Pancreas (tissue), 10 donors: ENCODE measurements at places on chromosomes 5 and 9. TPM values are rescaled to one million over a fixed set of nuclear protein-coding genes. Genes with fewer than 3 reads are reported as not detected.

DNA sequence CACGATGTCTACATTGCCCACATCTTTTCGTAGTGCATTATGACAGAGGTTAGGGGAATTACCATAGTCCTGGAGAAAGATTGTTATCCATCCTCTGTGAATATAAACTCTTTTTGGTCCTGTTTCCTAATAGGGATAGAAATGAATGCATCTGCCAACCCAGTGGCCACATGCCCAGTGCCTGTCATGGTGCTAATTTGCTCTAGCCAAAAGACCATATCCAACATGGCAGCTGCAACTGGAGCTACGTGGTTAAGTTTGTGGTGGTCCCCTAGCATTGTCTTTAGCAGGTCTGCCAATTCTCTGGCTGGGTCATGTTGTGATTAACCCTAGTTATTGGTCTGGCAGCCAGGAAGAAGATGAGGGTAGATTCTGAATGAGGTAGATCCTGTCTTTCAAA lies 87.5 kb downstream of the FGF18 start:
- no peak for DNase-seq
- H3K4me3 ChIP-seq = no peak overlapping the region
- no peaks in the 10 kb centered on the region for H3K36me3 ChIP-seq
- H3K27ac ChIP-seq = no peak overlapping the region
- no peaks in the 10 kb centered on the region for H3K4me1 ChIP-seq

DNA sequence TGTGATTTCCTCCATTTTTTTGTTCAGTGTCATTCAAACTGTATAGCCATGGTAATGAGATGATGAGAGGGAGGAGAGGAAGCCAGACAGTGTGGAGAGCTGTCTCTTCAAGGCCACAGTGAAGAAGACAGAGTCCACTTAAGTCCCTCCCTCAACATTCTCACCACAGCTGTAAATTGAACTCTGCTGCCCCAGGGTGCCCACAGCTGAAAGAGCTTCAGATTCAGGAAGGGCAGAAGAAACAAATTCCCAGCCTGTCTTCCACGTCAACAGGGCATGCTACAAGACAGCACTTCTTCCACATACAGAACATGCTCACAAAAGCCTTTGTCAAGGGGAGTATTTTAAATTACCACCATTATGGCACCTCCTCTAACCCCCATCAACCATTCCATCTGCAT lies 100.4 kb downstream of the KLHL3 start:
- H3K4me3 ChIP-seq = no peak overlapping the region
- H3K27me3 ChIP-seq = no peaks in the 10 kb centered on the region
- H3K36me3 ChIP-seq = no peaks in the 10 kb centered on the region
- H3K4me1 ChIP-seq = no peaks in the 10 kb centered on the region
- DNase-seq = no peak

The CCDC180 gene
- total RNA-seq = 2.8 TPM

The ZNF366 gene
- 0.72 TPM for total RNA-seq

The SMIM33 gene
- total RNA-seq = not detected

GRCh38 chr5:88555674-88556073 lies 287.0 kb upstream of the TMEM161B start:
- H3K4me1 ChIP-seq = no peaks in the 10 kb centered on the region
- peaks cover 3% of the 10 kb centered on the region for H3K27me3 ChIP-seq
- no peak overlapping the region for H3K27ac ChIP-seq
- no peak overlapping the region for H3K4me3 ChIP-seq
- H3K36me3 ChIP-seq = no peaks in the 10 kb centered on the region

The PCDHB15 gene
- total RNA-seq = 2.4 TPM

GRCh38 chr9:134693011-134693410 lies 51.4 kb downstream of the COL5A1 start:
- H3K27ac ChIP-seq = no peak overlapping the region
- DNase-seq = no peak
- no peaks in the 10 kb centered on the region for H3K27me3 ChIP-seq
- H3K36me3 ChIP-seq = no peaks in the 10 kb centered on the region

- no peaks in the 10 kb centered on the region for H3K36me3 ChIP-seq
- DNase-seq = peak; percentile 76
Measured at GRCh38 chr5:74616236-74617146, 24.0 kb downstream of the ENC1 start.

- no peaks in the 10 kb centered on the region for H3K36me3 ChIP-seq
- no peak for DNase-seq
Measured at GRCh38 chr5:53323943-53324642, 156.3 kb upstream of the FST start.

DNA sequence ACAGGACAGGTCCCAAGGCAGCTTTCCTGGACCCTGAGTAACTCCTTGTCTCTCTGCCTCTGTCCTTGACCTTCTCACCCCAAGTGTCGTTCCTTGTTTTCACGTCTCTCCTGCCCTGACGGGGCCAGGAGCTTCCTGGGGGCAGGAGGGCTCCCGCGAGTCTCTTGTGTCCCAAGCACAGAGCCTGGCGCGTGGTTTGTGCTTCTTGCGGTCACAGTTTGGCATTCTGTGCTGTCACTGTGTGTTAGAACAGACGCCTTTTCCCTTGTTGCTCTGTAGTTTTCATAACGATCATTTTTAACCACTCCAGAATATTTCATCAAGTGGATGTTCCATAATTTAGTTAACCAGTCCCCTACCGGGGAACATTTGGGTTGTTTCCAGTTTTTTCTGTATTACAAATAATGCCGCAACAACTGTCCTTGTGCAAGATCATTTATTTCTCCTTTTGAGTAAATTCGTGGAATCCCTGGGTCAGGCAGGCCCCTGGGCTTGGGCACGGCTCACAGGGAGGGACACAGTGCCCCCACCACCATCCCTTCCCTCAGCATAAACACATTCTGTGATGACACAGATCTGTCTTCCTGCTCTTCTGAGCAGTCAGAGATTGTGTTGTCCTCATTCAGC lies 71.9 kb downstream of the TSPAN17 start:
- no peaks in the 10 kb centered on the region for H3K27me3 ChIP-seq
- no peaks in the 10 kb centered on the region for H3K4me1 ChIP-seq
- H3K27ac ChIP-seq = no peak overlapping the region
- DNase-seq = no peak
- H3K36me3 ChIP-seq = no peaks in the 10 kb centered on the region

DNA sequence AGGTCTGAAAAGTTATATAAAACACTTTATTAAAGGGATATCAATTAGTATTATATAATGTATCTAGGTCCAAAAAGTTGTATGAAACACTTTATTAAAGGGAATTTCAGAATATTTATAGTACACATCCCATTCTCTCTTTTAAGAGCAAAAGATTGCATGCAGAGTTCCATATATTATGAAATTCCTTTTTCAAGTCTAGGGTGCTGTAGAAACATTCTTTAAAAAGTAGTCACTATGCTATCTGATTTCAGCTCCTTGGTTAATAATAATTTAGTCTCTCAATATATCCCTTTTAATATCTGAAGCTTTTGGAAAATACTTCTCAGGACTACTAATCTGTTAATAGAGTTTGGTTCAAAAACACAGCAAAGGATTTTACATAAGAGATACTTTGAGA lies 1496.1 kb upstream of the C9orf72 start:
- H3K27me3 ChIP-seq = no peaks in the 10 kb centered on the region
- no peak overlapping the region for H3K4me3 ChIP-seq
- no peak overlapping the region for H3K27ac ChIP-seq
- no peak for DNase-seq

DNA sequence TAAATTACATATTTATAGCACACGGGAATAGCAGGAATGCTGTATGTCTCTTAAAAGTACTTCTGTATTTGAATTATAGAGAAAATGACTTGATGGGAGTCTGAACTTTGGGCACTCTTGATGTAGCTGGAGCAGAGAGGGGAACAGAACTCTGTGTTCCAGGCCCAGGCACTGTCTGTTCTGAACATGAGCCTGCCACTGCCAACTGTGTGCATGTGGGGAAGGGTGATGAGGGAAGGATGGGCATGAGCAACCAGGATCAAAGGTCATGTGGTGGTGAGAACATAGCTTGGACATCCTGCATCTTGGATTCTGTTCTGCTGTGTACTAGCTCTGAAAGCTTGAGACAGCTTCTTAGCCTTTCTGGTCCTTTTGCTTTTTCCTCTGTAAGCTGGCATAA lies 16.4 kb upstream of the ZBED3 start:
- H3K4me3 ChIP-seq = no peak overlapping the region
- H3K27me3 ChIP-seq = no peaks in the 10 kb centered on the region
- H3K4me1 ChIP-seq = no peaks in the 10 kb centered on the region
- DNase-seq = no peak
- peaks cover 4% of the 10 kb centered on the region for H3K36me3 ChIP-seq

- H3K4me1 ChIP-seq = no peaks in the 10 kb centered on the region
- no peaks in the 10 kb centered on the region for H3K27me3 ChIP-seq
- H3K27ac ChIP-seq = no peak overlapping the region
- DNase-seq = no peak
Measured at GRCh38 chr9:3887221-3887653, 361.4 kb upstream of the RFX3 start.

The CNTLN gene
- 2.2 TPM for total RNA-seq

DNA sequence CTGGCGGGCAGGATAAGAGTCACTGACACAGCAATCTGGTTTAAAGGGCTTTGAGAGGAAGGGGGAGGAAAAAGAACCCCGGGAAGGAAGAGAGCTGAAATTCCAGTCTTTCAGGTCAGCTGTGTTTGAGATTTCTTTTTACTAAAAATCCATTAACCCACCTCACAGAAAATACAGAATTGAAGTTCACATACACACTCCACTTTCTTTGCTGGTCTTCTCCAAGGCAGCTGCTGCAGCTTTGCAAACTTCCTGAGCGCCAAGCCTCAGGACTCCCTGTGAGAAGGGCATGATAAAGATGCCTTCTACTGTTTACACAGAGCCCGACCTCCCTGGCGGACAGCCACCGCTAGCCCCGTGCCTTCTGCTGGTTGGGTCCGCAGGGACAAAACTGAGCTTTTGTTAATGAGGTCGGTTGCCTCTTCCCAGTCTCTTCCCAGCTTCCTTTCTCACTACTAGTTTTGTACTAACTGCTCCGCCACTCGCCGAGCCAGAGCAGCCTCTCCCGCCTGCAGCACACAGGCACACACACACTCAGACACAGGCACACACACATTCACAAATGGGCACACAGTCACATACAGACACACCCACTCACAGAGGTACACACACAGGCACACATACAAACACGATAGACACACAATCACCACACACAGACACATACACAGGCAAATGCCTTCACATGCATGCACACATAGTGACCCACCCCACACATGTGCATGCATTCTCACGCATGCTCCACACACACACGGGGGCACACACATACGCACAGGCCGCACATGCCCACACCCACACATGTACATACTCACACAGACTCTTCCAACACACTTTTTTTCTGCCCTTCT lies at the start of gene FREM1:
Gene FREM1, minus strand, starts transcription at position 468 of the 845 bp plus-strand sequence. CDS start 41,451 bp downstream, outside the sequence.
- no peaks in the 10 kb centered on the region for H3K27me3 ChIP-seq
- peaks cover 48% of the 10 kb centered on the region for H3K4me1 ChIP-seq
- H3K27ac ChIP-seq = peak within 1 kb of the TSS; percentile 40

DNA sequence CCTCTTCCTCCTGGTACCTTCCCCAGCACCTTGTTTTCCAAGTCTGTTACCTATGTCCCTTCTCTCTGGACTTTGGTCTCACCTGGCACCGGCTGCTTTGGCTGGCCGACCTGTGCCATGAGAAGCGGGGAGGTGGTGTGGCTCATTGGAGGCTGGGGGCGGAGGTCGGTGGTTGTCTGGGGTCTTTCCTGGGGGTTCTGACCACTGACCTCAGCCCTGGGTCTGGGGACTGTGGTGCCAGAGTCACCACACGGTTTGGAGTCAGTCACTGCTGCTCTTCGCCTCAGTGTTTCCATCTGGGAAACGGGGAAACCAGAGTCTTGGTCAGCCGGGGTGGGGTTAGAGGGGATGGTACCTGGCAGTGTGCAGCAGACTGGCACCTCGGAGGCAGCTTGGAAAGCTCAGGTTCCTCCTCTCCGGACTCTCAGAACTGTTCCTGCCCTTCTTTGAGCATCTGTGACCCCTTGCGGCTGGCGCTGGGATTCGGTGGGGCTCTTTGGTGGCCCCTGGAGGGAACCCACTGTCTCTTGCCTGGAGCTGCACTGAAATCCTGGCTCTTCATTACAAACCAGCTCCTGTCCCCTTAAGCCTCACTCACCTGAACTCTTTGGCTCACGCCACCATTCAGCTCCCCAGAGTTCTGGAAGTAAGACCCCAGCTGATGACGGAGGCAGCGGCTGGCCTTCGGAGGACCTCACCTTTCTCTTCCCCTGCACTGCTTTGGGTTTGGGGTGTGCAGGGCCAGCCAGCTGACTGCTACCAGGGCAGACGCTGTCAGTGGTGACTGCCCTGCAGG lies 4.1 kb upstream of the RXRA start:
- H3K27ac ChIP-seq = no peak overlapping the region
- DNase-seq = peak; percentile 38
- H3K4me1 ChIP-seq = no peaks in the 10 kb centered on the region
- no peak overlapping the region for H3K4me3 ChIP-seq
- no peaks in the 10 kb centered on the region for H3K36me3 ChIP-seq

DNA sequence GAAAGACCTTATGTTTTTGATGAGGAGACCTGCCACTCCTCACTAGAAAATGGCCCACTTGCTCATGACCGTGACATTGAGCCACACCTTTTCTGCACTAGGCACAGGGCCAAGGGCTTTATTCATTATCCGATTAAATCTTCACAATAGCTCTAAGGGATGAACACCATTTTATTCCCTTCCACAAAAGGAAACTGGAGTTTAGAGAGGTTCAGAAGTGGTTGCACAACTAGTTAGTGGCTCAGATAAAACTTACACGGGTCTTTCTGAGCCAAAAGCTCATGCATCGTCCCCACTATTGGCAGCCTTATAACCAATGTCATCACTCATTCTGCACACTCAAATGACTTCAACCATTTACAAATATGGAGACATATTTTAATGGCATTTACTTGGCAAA lies 39.4 kb downstream of the SUSD1 start:
- no peaks in the 10 kb centered on the region for H3K36me3 ChIP-seq
- no peaks in the 10 kb centered on the region for H3K27me3 ChIP-seq
- no peak for DNase-seq
- H3K27ac ChIP-seq = no peak overlapping the region
- no peaks in the 10 kb centered on the region for H3K4me1 ChIP-seq
- no peak overlapping the region for H3K4me3 ChIP-seq

DNA sequence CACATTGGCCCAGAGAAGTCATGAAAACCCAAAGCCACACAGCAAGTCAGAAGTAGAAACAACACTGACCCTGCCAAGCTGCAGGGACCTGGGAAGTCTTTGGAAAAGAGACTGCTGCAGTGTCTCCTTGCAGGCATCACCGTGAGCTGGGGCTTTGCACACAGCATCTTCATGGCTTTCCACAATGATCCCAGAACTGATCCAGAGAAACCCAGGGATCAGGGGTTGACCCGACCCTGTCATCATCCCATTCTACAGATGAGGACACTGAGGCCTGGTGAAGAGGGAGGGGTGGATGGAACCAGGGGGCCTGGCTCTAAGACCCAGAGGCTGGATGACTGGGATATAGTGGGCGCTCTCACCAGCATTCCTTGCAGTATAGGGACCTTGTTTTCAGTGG lies 4.3 kb upstream of the FAM78A start:
- no peak overlapping the region for H3K27ac ChIP-seq
- H3K36me3 ChIP-seq = no peaks in the 10 kb centered on the region
- no peak overlapping the region for H3K4me3 ChIP-seq
- H3K27me3 ChIP-seq = no peaks in the 10 kb centered on the region
- no peaks in the 10 kb centered on the region for H3K4me1 ChIP-seq

- H3K27ac ChIP-seq = no peak overlapping the region
- no peak for DNase-seq
- peaks cover 63% of the 10 kb centered on the region for H3K36me3 ChIP-seq
- H3K4me1 ChIP-seq = no peaks in the 10 kb centered on the region
- H3K27me3 ChIP-seq = no peaks in the 10 kb centered on the region
Measured at GRCh38 chr9:124347968-124348358, 67.3 kb downstream of the PSMB7 start.
